ENCODE measurements at places on chromosomes 11 and 22.

GRCh38 chr11:25734591-25735211 lies 597.2 kb upstream of the ANO3 start:
- no peak for DNase-seq

GRCh38 chr11:130369141-130369691 lies 54.5 kb upstream of the ZBTB44 start:
- DNase-seq, result no peak

DNA sequence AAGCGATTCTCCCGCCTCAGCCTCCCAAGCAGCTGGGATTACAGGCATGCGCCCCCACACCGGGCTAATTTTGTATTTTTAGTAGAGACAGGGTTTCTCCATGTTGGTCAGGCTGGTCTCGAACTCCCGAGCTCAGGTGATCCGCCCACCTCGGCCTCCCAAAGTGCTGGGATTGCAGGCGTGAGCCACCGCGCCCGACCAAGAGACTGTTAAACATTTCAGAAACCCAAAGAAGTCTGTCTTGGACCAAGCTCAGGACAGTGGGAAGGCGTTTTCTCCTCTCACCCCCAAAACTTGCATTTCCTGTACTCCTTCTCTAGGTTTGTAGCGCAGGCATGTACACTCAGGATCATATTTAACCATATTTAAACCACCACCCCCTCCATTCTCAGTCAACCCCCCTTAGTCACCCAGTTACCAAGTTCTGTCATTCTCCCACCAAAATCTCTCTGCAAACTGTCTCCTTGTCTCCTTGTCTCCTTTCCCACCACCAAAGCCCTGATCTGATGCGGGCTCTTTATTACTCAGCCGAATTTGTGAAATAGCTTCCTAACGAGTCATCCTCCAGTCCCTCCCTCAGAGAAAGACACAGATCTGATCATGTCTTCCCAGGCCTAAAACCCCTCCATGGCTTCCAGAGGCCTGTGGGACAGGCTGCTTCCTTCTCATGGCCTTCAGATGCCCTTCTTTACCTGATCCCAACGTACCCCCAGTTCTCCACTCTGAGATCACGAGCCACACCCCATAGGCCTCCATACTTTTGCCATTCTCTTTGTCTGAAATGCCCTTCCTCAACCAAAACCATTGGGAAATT lies 29.0 kb upstream of the CREB3L1 start:
- DNase-seq, result peak; percentile 97

- DNase-seq, result no peak
These were observed 6.3 kb downstream of the INPPL1 start for GRCh38 chr11:72230764-72231365.

DNA sequence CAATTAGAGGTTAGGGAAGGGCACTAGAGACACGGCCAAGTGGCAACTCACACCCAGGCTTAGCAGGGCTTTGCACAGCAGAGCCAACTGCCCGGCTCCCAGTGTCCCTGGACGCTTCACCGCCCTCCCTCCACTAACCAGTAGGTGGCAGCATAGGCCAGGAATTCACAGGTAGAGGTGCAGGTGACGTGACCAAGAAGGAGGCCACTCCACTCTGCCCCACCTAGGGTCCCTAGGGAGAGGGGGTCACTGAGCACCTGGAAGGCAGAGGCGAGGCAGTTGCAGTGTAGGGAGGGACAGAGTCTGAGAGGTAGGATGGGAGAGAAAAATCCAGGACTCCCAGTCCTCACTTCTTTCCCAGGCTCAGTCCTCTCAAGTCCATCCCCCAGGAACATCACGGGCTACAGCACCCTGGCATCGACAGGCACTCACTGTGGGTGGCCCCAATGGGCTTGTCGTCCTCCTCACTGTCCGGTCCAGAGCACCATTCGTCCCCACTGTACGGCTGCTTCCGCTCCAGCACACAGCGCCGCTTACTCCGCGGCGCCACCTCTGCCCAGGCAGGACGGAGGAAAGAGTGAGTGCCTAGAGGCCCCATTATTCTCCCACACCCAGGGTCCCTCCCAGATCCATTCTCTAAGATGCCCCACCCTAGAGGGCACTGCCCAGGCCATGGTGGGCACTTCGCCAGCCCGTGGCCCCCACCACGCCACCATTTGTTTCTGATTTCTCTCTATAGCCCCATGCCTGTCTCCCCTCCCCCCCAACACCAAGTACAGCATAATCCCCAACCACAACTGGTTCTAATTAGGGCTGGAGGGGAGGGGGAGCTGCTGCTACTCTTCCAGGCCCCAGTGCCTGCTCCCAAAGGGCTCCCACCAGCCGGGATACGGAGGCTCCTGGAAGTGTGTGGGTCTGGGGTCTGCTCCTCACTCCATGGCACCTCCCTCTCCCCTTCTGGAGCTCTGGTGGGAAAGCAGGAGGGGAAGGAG lies 18.4 kb downstream of the BCL9L start:
- DNase-seq, result peak; percentile 58
